Glomerular endothelial cell (primary cell): ENCODE measurements at places on chromosomes 7 and 10. TPM values are rescaled to one million over a fixed set of nuclear protein-coding genes. Genes with fewer than 3 reads are reported as not detected.

PTPRZ1 gene
- not detected in 2 replicates for total RNA-seq

NPC1L1 gene
- total RNA-seq = not detected in 2 replicates

C10orf90 gene
- not detected in 2 replicates for total RNA-seq

DNA sequence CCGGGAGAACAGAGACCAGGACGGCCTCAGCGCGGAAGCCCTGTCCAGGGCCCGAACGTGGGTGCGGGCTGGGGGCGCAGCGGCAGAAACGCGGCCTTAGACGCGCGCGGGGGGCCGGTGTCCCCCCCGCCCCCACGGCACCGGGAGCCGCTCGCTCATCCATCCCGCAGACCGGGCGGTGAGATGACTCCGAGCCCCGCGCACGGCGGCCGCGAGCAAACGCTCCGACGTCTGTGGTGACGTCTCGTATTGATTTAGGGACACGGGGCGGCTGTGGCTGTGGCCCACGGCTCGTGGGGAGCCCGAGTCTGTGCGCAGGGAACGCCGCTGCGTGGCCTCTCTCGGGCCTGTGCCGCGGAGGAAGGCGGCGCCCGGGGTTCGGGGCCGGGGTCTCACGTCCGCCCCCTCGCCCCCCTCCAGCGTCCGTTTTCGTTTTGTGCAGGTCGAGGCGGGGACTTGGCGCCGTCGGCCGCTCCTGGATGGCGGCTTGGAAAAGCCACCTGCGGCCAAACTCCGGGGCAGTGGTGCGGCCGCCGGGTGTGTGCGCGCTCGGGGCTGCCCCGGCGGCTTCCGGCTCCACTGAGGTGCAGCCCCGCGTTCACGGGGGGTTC lies 1.0 kb upstream of the NKX6-2 start:
- no peak for DNase-seq

- peak; percentile 22 for DNase-seq
Observed at GRCh38 chr7:144019457-144019856, 19.3 kb downstream of the OR6B1 start.

DNA sequence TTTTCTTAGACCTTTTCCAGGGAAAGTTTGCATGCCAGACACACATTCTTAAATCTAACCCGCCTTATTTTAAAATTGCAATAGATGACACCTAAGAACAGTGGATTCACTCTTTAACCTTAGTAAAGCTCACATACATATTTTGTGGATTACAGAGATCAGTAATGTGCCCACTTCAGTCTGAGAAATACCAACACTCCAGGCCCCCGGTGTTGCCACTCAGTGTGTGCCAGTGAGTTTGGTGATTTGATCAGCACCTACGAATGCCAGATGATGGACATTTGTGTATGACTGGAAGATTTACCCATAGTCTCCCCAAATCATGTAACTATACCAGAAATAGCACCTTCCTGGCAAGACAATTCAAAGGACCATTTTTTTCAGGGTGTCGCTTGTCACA lies 2.6 kb downstream of the LRRN3 start:
- no peak for DNase-seq

- no peak for DNase-seq
Observed at GRCh38 chr10:98236862-98237261, 31.1 kb downstream of the LOXL4 start.
